ENCODE measurements at places on chromosomes 1 and 21. TPM values are rescaled to one million over a fixed set of nuclear protein-coding genes. Genes with fewer than 3 reads are reported as not detected.

Gene VTCN1
- total RNA-seq = not detected

Gene PHLDA3
- 6.4 TPM for total RNA-seq

Gene PPP1R12B
- total RNA-seq = 11.2 TPM

Gene DMBX1
- not detected for total RNA-seq

Gene TESK2
- 2.3 TPM for total RNA-seq

Gene HENMT1
- 13.7 TPM for total RNA-seq

Gene PHC2
- total RNA-seq = 142 TPM

DNA sequence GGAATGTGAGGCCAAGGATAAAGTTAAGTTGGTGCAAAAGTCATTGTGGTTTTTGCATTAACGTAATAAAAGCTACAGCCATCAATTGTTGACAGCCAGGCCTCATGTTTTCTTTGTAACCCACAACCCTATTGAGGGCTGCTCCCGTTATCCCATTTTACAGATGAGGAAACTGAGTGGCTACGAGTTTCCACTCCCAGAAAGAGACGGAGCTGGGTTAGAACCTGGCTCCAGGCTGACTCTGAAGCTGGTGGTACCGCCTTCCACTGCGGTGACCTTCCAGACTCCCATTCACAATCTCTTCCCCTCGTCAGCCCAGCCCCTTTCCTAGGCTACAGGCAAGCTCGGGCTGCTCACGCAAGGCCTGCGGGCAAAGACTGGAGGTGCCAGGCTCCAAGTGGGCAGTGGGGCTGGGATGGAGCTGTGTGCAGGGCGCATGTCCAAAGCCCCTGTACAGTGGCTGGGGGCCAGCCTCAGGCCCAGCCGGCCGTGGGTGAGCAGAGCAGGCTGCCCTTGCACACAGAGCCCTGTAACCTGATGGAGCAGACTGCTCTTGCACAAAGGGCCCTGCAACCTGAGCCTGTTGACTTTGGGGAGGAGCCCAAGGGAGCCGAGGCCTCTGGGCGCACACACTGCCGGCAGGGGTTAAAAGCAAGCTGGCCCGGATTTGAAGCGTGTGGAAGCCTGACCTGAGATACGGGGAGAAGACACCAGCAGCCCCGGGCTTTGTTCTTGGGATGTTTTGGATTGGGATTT, 97.4 kb upstream of the TMPRSS2 start:
- DNase-seq = no peak

GRCh38 chr1:209697126-209697525, 7.5 kb upstream of the HSD11B1 start:
- no peak for DNase-seq

GRCh38 chr1:67105508-67105907, 29.3 kb downstream of the C1orf141 start:
- no peak for DNase-seq

DNA sequence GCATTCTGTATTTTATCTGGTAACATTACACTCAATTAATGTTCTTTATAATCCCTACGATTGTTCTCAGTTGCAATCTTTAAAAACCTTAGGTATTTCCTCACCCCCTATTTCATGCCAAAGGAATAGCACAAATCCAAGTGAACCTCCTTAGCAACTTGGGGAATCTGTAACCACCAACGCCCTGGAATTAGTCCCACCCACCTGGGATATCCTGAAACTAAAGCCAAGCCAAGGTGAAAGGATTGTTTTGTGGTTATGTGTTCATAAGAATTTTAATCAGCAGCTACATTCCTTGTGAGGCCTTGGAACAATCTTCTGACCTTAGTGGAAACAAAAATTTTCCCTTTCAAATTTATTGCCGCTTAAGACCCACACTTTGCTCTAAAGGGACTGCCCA, 908.7 kb downstream of the TTLL7 start:
- DNase-seq = no peak

Data from RPMI7951 (cell line).